ENCODE measurements at places on chromosomes 4 and X. TPM values are rescaled to one million over a fixed set of nuclear protein-coding genes. Genes with fewer than 3 reads are reported as not detected.

Gene GLOD5
- not detected for total RNA-seq

Gene CSN1S1
- total RNA-seq = not detected

Gene ADRA2C
- 4.6 TPM for total RNA-seq

Gene KLF8
- 0.91 TPM for total RNA-seq

Gene FAM47E
- 3.1 TPM for total RNA-seq

- no peak for DNase-seq
Measured at GRCh38 chr4:6751611-6752485, 30.7 kb upstream of the KIAA0232 start.

Gene TNMD
- total RNA-seq = 1.5 TPM

All from heart right ventricle (tissue), 16 donors.